ENCODE measurements at places on chromosomes 16 and 17.

DNA sequence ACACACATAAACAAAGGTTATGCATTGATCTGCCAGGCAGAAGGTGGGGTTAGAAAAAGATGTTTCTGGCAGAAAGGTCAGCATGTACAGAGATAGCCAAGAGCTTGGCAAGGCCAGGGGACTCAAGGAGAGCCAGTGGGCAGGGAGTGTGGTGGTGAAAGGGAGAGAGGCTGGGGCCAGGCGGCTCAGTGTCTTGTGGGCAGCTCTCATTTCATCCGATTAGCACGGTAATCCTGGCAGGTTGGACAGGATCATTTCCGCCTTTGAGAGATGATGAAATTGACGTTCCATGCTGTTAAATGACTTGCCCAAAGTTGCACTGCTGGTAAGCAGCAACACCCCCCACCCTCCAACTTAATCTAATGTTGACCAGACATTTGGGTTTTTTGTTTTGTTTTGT lies 3.6 kb downstream of the CHD9 start:
- DNase-seq, result no peak

GRCh38 chr16:54102888-54103866 lies 183.4 kb downstream of the IRX3 start:
- peak; percentile 26 for DNase-seq

- no peak for DNase-seq
These were observed 25.6 kb downstream of the ATP6V0A1 start for GRCh38 chr17:42484304-42484703.

DNA sequence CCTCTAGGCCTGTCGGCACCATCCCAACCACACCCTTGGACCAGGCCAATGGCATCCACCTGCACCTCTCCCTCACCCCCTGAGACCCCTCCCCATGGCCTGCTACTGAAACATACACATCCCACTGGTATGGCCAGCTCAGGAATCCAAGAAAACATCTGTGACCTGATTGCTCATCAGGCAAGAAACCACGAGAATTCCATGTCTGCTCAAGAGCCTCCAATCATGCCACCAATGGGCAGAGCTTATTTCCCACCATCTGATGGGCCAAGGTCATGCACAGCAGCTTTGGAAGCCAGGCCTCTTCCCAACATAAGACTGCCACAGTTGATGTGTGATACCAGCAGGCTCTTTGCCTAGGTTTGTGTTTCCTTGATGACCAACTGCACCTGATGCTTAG lies 190.1 kb downstream of the C16orf78 start:
- no peak for DNase-seq

- DNase-seq, result no peak
These were observed 35.6 kb upstream of the ENDOV start for GRCh38 chr17:80379348-80379747.

DNA sequence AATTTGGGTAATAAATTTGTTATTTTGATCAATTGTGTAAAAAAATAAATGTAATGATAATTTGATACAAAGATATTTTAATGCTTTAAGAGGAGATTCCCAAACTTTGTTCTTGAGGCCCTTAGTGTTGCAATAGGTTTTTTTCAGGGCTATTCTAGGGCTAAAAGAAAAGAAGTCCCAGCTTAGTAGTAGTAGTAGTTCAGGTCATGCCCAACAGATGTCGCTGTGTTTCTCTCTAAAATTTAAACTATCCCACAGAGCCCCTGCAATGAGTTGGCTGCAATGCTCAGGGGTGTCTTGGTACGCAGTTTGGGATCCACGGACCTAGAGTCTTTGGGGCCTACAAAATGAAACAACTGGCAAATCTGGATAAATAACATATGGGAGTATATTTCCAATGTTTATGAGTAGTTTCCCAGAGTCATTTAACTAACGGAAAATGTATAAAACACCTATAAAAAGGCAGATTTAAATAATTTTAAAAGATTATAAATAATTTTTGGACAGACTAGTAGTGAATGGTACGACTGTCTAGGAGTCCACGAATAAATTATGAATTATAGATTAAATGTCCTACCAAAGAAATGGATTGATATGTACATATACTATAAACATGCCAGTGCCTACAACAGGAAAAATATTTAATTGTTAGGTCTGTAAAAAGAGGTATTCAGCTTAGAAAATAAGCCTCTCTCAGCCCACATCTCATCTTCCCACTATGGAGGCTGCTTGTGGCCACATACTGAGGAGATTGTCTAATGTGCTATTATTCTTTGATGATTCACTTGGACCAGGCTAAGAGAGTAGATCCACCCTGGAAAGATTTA lies 228.5 kb upstream of the PMFBP1 start:
- DNase-seq, result no peak

DNA sequence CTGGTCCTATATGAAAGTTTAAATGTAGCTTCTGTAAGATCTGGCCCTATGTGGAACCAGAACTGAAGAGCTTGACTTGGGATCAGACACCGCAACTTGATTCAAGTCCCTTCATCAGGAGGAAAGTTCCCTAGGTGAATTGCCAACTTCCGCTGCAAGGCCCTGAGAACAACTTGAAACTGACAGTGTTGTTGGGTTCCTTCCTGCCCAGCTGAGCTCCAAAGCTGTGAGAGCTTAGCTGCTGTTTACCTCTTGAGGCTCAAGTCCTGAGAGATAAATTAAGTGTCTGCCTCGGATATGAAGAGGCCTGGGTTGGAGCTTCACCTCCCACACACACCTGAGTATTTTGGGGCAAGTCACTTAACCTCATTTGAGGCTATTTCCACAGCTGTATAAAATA lies 44.7 kb downstream of the REXO5 start:
- DNase-seq, result no peak

GRCh38 chr17:19371259-19372010 lies 6.9 kb upstream of the MAPK7 start:
- no peak for DNase-seq

- DNase-seq, result no peak
These were observed 10.1 kb downstream of the POLR3K start for GRCh38 chr16:43294-43693.

- no peak for DNase-seq
These were observed 2.1 kb downstream of the SAMD14 start for GRCh38 chr17:50127697-50128361.

GRCh38 chr17:27463235-27463677 lies 7.0 kb downstream of the KSR1 start:
- DNase-seq, result no peak

GRCh38 chr17:8482546-8482945 lies 46.9 kb downstream of the NDEL1 start:
- no peak for DNase-seq

DNA sequence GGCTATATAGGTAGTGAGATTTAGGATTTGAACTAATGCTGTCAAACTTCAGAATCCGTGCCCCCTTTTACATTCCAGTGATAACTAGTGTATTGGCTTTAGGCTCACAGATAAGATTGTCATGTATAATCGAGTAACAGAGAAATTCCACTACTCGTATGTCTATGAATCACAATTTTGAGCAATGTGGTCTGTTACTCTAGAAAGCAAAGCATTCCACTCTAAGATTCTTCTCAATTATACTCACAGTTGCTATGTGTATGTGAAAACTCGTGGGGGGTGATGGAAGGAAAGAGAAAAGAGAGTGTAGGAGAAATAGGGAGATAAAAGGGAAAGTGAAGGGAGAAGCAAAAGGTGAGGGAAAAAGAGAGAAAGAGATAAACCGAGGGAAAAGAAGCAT lies 1175.1 kb upstream of the GOT2 start:
- no peak for DNase-seq

- no peak for DNase-seq
These were observed 25.8 kb downstream of the LLGL2 start for GRCh38 chr17:75551266-75551665.

DNA sequence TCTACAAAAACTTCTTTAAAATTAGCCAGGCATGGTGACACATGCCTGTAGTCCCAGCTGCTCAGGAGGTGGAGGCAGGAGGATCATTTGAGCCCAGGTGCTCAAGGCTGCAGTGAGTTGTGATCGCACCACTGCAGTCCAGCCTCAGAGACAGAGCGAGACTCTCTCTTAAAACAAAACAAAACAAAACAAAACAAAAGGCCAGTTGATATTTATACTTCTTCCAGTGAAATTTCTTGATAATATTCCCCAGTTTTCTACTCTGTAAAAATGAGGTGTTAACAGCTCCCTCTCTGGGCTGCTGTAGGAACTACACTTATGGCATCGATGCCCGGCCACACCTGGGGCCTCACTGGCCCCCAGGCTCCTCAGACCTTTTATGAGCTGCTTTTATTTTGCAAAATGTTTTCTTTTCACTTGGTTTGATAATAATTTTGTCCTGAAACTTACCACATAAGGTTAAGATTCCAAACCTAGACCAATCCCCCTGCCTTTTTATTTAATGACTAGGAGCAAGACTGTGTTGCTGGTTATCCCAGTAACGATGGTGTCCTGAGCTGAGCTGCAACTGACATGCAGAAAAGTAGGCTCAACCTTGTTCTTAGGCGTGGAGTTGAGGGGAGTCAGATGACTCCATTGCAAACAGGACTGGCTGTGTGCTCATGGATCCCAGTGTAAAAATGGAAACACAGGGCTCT lies 17.6 kb downstream of the MAPK8IP3 start:
- DNase-seq, result no peak

DNA sequence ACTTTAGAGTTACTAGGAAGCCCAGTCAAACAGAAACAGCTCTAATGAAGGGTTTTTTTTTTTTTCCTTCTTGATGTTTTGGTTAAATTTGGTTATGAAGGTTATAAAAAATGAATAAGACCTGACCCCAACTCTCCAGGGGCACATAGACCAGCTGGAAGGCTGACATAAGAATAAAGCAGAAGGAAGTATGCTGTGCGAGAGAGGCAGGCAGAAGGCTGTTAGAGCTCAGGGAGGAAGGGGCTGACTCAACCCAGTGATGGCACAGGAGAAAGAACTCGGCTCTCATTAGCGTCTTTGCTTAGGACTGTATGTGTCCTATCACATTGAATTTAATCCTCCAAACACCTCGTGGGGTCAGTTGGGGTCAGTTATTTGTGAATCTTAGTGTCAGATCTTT lies 474.6 kb downstream of the PMP22 start:
- no peak for DNase-seq

- no peak for DNase-seq
These were observed 58.0 kb upstream of the SCNN1B start for GRCh38 chr16:23244122-23244521.

DNA sequence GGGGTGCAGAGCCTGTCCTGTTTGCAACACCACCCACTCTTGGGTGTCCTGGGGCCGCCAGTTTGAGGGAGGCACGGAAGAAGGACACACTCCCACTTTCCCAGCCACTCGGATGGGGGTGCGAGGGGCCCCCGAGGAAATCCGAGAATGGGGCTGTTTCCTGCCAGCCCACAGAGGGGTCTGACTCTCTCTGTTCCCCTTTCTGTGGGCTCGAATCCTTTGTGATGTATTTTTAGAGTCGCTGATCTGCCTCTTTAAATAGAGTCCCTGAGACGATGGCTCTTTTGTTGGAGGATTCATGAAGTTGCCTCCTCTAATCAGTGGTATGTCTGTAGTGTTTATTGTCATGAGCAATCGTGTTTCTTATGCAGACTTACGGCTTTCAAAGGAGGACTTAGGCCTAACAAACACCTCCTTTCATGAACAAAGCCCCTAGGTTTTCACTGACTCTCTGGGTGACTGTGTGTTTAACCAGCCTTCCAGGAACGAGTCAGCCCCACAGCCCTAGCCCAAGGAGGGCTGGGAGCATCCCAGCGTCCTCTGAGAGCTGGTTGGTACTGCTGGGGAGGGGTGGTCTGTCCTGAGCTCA lies 29.1 kb downstream of the CIBAR2 start:
- no peak for DNase-seq

DNA sequence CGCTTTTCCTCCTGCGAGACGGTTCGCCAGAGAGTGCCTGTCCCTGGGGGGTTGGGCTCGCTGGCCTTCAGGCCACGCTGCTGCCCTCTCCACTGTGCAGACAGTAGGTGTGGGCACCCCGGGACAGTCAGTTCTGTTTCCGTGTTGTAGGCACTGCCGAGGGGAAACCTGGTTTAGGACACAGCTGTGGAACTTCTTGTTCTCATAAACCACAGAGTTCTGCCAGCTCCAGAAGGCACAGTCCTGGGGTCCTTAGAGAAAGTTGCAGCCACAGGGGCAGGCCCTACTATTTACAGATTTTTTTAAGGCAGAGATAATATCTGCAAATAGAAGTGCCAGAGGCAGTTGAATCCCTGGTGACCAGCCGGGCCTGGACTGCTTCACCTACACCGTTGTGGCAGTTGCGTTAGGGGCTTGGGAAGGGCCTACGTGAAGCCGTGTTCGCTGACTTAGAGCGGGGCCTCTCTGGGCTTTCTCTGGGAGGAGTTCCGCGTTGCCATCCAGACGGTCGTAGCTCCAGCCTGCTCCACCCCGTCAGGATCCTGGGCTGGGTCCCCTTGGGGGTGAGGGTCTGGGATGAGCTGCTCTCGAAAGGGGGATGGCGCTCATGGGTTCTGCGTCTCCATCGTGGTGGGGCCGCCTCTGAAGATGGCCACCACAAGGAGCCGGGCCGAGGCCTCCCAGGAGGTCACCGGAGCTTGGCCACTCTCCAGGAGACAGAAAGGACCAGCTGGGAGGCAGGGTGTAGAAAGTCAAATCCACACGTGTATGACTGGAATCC lies 126.3 kb downstream of the BANP start:
- DNase-seq, result no peak

- no peak for DNase-seq
These were observed 10.9 kb upstream of the CCL8 start for GRCh38 chr17:34308371-34308770.

DNA sequence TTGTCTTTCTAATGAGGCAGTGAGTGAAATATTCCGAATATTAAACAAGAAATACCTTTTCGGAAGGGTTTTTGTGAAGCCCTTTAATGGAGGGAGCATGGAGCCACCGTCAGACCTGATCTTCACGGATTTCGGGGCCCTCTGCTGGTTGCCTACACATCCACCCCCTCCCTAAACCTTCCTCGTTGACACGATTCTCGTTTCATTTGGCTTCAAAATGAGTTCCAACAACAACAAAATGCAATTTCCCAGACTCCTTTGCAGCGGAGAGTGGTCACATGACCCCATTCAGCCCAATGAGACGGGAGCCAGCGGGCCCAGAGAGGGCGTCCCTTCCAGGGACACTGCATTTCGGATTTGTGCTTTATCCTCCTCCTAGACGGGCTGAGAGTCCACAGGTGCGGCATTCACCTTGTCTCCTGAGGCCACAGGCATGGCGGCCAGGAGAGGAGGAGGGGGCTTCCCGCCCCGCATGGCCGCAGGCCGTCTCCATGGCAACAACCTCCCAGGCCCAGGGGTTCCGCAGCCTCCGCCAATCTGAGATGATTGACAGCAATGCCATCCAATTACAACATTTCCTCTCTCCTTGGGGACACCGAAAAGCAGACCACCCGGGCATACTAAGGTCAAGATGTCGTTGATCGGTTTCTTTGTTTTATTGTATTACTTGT lies 259.8 kb downstream of the C16orf95 start:
- DNase-seq, result no peak

GRCh38 chr16:83847371-83848225 lies 39.8 kb downstream of the HSBP1 start:
- peak; percentile 15 for DNase-seq

GRCh38 chr16:81492965-81493754 lies 48.6 kb downstream of the CMIP start:
- DNase-seq, result no peak

DNA sequence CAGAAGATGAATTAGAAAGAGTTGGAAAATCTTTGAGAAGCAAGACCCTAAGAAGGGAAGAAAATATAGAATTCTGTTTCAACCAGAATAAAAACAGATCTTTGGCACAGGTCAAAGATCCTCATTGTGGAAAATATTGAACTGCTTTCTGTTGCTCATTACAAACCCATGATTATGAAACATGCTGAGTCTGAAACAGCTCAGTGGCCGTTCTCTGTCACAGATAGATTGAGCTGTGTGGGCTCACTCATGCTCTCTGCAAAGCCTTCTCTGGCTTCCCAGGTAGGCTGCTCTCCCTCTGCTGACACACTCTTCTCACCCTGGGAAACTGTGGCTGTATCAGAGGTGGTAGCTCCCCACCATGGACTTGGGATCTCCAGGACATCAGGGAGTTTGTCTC lies 3.4 kb upstream of the KRT38 start:
- DNase-seq, result no peak

All from DMS79 treated with DMSO at 0.1 percent for 48 hours (cell line).